Heart right ventricle (tissue), 16 donors: ENCODE measurements at places on chromosomes 7 and 10. TPM values are rescaled to one million over a fixed set of nuclear protein-coding genes. Genes with fewer than 3 reads are reported as not detected.

DNA sequence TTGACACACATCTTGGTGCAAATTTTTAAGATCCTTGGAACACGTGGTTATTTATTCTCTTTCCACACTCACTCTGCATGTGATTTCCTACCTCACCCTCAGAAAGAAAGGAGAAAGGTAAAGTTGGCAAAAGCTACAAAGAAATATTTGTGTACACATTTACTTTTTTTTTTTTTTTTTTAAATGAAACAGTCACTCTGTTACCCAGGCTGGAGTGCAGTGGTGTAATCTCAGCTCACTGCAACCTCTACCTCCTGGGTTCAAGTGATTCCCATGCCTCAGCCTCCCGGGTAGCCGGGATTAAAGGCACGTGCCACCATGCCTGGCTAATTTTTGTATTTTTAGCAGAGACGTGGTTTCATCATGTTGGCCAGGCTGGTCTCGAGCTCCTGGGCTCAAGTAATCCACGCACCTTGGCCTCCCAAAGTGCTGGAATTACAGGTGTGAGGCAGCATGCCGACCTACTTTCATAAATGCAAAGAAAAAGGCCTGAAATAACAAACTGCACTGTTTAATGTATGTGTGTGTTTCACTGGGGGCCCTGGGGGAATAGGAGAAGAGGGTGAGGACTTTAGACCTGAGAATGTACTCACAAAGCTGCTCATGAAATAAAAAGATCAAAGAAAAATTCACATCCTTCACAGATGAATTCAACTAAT lies 71.6 kb upstream of the GRID1 start:
- DNase-seq: no peak

GRCh38 chr10:3239920-3240894 lies 67.6 kb upstream of the PITRM1 start:
- no peak for DNase-seq

DNA sequence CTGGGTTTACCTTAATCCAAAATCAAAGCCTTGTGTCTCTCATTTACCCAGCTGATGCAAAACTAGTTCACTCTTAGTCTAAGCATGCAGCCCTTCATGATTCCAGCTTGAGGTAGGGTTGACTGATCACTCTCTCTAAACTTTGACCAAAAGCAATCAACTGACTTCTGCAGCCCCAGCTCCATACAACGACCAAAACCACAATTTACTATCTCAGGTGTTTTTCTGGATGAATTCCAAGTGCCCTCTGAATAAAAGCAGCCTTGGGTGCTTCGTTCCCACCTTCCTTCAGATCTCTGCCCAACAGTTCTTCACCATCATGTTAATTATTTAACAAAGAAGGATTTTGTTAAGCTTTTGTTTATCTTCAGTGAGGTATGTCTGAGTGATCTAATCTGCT lies 62.6 kb downstream of the CCDC6 start:
- DNase-seq: no peak

DNA sequence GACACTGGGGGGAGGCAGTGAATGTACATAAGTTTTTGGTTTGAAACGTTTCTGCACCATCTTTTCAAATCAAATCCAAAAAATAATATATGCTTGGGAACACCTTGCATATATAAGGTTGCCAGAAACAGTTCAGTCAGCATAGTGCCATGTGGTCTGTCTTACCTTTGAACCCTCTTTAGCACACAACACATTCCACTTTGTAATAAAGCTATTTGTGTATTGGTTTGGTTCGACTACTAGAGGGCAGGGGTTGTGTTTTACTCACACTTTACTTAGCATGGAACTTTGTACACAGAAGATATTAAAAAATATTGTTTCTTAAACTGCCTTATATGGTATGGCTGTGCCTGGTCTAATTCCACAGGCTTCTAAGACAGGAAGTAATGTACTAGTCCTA lies 43.2 kb downstream of the ALDH18A1 start:
- DNase-seq: no peak

DNA sequence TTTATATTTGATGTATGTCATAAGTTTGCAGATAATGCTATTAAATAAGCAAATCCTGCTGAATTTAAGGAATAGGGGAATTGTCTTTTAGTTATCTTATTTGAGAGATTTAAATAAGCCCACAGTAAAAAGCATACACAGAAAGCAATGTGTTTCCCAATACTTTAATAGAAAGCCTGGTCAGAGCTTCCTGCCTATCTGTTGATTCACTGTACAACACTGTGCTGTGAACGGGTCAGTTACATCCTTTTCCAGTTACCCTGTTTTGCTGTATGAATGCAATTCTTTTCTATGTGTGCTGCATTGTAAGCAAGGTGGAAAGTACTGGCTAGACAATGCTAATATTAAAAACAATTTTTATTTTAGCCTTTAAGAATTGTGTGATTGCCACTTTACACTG lies 81.2 kb downstream of the ANKRD7 start:
- no peak for DNase-seq

DNA sequence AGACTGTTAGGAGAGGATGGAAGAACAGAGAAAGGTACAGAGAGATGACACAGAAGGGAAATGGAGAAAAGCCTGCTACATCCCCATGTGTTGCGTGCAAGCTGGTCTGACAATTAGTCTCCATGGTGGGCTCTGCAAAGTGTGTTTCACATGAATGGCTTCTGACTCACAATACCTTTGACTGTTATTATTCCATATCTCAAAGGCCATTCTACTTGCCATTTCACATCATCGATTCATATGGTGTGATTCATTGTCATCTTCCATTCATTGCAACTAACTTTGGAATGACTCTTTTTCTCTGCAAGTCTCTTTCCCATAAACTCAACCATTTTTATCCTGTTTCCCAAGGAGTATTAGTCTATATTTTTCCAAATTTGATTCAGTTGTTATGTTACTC lies 208.9 kb upstream of the INHBA start:
- DNase-seq: no peak

DNA sequence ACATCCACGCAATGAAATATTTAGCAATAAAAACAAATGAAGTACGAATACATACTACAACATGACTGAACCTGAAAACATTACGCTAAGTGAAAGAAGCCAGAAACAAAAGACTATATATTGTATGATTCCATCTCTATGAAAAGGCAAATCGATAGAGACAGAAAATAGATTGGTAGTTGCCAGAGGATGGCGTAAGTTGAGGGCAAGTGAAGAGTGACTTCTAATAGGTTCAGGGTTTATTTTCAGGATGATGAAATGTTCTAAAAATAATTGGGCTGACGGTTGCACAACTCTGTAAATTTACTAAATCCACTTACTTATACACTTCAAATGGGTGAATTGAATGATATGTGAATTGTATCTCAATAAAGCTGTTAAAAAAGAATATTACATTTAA lies 39.5 kb upstream of the TECTB start:
- DNase-seq: no peak

DNA sequence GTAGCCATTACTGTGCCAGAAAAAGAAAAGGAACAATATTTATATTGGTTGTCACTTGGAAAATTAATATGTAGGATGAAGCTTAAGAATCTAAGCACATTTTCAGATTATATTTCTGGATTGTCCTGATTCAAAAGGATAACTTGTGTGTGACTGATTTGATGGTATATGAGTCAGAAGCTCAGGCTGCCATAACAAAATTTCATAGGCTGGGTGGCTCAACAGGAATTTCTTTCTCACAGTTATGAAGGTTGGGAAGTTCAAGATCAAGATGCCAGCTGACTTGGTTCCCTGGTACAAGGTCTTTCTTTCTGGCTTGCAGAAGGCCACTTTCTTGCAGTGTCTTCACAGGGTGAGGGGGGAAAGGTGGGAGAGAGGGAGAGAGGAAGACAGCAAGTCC lies 108.5 kb downstream of the ST7 start:
- DNase-seq: no peak

DNA sequence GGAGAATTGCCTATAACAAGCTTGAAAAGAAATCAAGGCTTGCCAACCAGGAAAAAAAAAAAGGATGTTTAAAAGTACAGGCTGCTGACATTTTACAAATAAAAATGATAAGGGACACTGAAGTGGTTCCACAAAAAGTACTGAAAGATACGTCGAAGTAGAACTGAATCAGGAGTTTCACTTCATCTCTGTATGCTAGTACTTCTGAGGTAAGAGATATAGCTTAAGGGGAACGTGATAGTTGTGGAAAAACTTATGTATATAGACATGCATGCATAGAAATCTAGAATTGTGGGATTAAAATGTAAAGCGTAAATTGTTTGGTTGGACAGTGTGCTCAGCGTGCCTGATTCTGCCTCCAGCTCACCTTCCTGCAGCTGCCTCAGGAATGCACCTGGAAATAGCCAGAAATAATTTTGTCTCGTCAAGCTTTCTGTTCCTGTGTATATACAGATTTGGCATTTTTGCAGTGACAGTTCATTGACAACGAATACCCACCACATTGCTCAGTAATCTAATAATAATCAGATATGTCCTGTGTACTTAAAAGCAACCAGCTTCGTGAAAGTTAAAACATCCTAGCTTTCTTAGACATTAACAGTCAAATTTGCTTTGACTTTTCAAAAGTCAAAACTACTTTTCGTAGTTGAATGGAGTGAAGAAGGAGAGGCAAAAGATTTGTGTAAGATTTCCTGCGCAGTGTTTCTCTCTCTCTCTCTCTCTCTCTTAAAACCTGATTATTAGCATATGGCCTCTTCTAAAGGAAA lies 1.4 kb downstream of the SOSTDC1 start:
- no peak for DNase-seq

DNA sequence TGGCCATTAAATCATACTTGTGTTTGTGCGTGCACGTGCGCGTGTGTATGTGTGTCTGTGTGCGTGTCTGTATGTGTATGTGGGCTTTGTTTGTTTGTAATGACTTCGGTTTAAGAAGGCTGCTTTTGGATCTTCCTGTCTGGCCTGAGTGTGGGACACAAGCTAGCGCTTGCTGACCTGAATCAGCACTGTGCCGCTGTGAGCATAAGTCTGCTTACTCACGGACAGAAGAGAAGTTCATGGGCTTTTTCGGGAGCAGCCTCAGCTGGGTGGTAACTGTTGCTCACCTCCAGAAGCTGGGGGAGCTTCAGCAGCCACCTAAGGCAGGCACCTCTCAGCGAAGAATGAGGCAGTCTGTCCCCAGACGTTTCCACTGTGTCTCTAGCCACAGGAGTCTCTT lies 56.1 kb upstream of the TRUB1 start:
- DNase-seq: no peak

DNA sequence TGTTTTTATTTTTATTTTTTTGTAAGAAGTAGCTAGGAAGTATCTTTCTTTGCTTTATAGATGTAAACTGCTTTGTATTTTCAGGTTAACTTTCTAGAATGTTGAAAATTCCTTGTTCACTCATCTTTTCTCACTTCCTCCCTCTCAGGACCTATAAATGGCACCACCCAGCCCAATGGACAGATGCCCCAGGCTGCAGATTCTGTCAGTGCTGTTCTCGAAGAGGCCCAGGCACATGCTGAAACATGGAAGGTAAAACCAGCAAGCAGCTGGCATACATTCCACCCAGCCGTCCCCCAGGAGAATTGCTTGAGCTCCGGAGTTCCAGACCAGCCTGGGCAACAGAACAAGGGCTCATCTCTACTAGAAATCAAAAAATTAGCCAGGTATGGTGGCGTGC lies 47.1 kb upstream of the PDSS1 start:
- DNase-seq: no peak

- DNase-seq: peak; percentile 34
These were observed 16.6 kb downstream of the STMP1 start for GRCh38 chr7:135678612-135679575.

DNA sequence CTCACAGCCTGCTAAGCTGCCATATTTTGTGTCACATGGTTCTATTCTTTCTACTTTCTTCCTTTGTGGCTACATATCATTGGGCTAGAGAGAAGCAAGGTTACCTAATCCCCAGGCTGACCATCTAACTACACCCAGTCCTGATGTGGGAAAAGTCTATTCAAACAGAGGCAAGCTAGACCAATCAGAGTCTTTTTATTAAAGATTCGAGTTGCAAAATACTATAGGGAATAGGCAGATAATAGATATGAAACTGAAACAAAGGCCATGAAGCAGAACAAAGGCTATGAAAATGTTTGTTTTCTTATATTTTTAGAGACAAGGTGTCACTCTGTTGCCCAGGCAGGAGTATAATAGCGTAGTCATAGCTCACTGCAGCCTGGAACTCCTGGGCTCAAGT lies 36.7 kb downstream of the MTERF1 start:
- DNase-seq: no peak

GRCh38 chr7:83162402-83163256 lies at the start of gene PCLO:
Gene PCLO (minus strand): TSS chr7:83162884. CDS start chr7:83162592, 292 bp downstream.
- DNase-seq: peak; percentile 48

GRCh38 chr7:96837593-96837992 lies 127.9 kb upstream of the SEM1 start:
- DNase-seq: no peak

GRCh38 chr10:9294132-9294663 lies 1239.7 kb downstream of the GATA3 start:
- DNase-seq: no peak

GRCh38 chr10:115957012-115957399 lies 316.0 kb downstream of the GFRA1 start:
- DNase-seq: no peak

- DNase-seq: no peak
These were observed 32.9 kb upstream of the FAM3C start for GRCh38 chr7:121428855-121429489.

- no peak for DNase-seq
These were observed 30.5 kb downstream of the TACC2 start for GRCh38 chr10:122019414-122019975.

- no peak for DNase-seq
These were observed 120.7 kb downstream of the MKX start for GRCh38 chr10:27624941-27625340.

GRCh38 chr7:98753989-98754479 lies 115.8 kb downstream of the TMEM130 start:
- no peak for DNase-seq

COL17A1 gene
- not detected for total RNA-seq

MCM10 gene
- 0.64 TPM for total RNA-seq

PROSER2 gene
- total RNA-seq: 0.76 TPM

SPDYE16 gene
- total RNA-seq: not detected

GPR146 gene
- total RNA-seq: 34.5 TPM

NYAP1 gene
- total RNA-seq: 0.10 TPM

HOXA3 gene
- total RNA-seq: 0.12 TPM

NPFFR1 gene
- not detected for total RNA-seq

GNAT3 gene
- not detected for total RNA-seq

TMEM178B gene
- total RNA-seq: 12.5 TPM
